ENCODE measurements at places on chromosomes 6 and 20.

- DNase-seq, result no peak
Observed at GRCh38 chr6:157264701-157265100, 58.6 kb downstream of the TMEM242 start.

GRCh38 chr6:128271527-128271926 lies 248.9 kb downstream of the PTPRK start:
- DNase-seq, result no peak

- peak; percentile 57 for DNase-seq
Observed at GRCh38 chr6:149934249-149935156, 7.3 kb upstream of the ULBP2 start.

- DNase-seq, result peak; percentile 55
Observed at GRCh38 chr20:13220194-13220903, 725 bp upstream of the ISM1 start.

- no peak for DNase-seq
Observed at GRCh38 chr6:41379306-41379705, 43.9 kb downstream of the NCR2 start.

DNA sequence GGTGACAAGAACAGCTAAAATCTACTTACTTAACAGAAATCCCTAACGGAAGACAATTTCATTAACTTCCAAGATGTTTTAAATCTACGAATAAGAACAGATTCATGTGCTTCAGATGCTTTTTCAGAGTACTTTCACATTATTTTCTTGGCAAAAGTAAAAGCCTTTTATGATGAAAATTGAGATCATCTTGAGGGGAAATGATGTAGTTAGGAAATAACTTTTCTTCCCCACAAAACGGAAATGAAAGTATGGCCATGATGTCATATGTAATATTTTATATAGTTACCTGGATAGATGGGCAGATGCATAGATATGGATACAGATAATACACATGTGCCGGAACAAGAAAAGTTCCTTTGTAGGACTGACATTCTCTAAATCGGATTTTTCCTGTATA lies 32.8 kb downstream of the SASH1 start:
- DNase-seq, result no peak
